ENCODE measurements at places on chromosomes 11 and 22.

DNA sequence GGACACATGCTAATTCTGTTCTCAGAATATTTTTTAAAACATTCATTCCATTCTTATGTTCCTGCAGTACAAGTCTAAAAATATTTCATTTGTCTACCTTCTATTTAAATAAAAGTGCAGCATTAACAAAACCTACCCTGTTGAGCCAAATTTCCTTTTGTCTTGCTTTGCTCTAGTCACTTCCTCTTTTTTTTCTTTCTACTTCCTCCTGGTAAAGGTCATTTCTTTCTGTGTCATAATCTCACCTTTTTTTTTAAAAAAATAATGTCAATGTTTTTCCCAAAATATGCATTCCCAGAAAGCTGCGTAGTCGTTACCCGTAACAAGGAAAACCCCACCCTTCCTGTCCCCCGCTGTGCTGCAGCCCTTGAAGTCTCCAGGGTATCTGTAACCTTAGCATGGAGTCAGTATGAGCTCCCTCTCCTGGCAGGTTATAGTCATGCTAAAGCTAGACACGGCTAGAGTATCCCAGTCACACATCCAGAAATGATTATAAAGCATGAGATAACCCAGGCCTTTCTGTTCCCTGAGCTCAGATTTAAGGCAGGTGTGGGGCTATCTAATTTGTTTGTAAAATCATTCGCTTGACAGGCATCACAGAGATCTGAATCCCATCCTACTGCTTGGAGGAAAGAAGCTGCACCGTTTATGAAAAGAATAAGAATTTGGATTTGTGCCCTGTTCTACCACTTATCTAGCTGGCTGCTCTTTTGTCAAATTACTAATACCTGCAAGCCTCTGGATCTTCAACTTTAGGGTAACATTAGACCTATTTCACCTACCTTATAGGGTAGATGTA, 51.1 kb upstream of the EED start:
- DNase-seq = peak; percentile 47

DNA sequence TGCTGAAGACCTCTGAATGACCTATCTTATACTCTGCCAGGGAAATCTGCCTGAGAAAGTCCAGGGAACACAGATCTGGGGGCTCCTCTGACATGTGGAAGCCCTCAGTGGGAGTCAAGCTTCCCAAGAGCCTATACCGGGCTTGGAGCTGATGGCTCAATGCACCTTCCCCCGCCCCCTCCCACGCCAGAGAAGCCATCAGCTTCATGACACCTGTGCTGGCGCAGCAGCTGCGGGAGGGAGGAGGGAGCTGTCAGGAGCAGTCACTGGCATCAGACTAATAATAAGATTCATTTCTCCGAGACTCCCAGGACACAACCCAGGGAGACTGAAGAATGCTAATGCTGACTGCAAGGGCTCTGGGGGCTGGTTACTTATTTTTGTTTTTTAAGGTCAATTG, 47.8 kb downstream of the SPATA19 start:
- no peak for DNase-seq

GRCh38 chr11:72343006-72343756, 91.2 kb downstream of the CLPB start:
- no peak for DNase-seq

DNA sequence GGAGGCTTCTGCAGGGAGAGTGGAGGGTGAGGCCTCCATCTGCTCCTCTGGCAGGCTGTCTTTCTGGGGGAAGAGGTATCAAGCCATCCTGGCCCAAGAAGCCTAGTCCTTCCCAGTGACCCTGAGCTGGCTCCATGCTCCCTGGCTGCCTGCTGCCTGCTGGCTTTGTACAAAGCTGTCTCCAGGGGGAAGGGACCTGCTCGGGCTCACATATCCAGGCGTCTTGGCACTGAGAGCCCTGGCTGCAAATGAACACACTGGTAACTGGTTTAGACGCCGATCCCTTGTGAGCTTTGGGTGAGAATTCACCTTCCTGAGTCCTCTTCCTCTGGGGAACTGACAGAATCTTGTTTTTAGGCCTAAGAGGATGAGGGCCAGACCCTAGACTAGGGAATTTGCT, 210.3 kb upstream of the ZBED5 start:
- DNase-seq = no peak

- DNase-seq = no peak
Observed at GRCh38 chr11:10304495-10305261, at the start of gene ADM. ADM (plus strand) TSS chr11:10305073; CDS start chr11:10305701, 628 bp downstream.

GRCh38 chr22:30694640-30695350, at the start of gene OSBP2:
OSBP2 (plus strand) TSS chr22:30694874; CDS start chr22:30694910, 36 bp downstream.
- peak; percentile 32 for DNase-seq

GRCh38 chr11:95762534-95762933, 27.0 kb downstream of the FAM76B start:
- no peak for DNase-seq

- no peak for DNase-seq
Observed at GRCh38 chr11:10942620-10943019, 84.8 kb upstream of the ZBED5 start.

- no peak for DNase-seq
Observed at GRCh38 chr11:76592961-76593360, 77.6 kb downstream of the LRRC32 start.

DNA sequence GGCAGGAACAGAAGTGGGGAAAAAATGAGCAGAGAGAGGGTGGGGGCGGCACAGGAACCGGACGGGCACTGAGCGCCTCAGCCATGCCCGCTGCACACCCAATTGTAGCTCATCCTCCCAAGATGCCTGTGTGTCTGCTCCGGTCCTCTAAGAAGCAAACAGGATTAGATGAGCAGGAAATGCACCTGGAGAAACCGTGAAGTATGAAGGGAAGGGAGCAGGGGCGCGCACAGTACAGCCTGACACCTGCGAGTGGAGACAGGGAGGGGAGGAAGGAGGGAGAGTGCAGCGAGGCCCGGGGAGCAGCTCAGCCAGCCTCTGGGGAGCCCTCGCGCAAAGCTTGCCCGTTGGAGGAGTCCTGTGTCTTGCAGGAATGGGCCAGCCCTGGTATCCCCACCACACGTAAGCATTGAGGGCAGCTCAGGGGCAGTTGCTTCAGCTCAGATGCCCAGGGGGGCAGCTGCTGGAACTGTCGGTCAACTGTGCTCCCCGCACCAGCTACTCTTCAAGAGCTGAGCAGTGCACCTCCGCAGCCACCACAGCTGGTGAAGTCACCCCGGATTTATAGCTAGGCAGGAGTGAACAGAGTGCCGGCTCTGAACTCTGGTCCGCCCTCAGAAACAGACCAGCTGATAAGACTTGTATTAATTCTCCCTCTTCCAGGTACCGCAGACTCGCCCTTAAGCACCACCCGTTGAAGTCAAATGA, 7.0 kb downstream of the DNAJB13 start:
- no peak for DNase-seq

GRCh38 chr11:118163494-118163893, 10.9 kb upstream of the SCN4B start:
- no peak for DNase-seq

DNA sequence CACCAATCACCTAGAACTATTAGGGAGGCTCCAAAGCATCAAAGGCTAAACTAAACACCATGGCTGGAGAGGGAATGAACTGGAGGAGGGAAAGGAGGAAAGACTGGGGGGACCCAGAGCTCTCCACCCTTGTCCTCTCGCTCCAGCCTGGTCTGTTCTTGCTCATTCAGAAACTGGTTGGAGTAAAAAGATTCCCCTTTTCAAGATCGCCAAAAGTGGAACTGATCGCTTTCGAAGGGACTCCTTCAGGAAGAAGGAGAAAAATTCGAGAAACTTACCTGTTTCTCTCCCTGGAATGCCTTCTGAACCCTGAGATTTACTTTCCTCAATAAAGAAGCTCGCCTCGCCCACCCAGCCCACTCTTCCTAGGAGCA, 46.9 kb downstream of the OR4D9 start:
- DNase-seq = no peak

- DNase-seq = no peak
Observed at GRCh38 chr11:10401256-10401655, 53.8 kb upstream of the AMPD3 start.

DNA sequence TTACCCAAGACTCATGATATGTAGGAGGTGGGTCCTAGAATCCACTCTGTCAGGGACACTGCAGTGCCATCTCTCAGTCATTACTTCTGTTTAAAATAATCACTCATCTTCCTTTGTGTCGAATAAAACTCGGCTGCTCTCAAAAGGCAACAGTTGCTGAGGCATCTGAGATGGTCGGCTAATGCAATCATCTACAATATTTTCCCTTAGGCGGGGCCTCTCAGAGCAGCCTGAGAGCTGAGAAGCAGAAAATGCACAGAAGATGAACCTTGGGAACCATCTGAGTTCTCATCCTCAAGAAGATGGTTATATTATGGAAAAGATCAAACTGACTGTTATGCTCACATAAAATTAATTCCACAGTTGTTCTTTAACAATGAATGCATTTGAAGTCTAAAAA, 1518.2 kb upstream of the TENM4 start:
- no peak for DNase-seq

GRCh38 chr11:125140233-125140632, 24.3 kb upstream of the PKNOX2 start:
- no peak for DNase-seq

DNA sequence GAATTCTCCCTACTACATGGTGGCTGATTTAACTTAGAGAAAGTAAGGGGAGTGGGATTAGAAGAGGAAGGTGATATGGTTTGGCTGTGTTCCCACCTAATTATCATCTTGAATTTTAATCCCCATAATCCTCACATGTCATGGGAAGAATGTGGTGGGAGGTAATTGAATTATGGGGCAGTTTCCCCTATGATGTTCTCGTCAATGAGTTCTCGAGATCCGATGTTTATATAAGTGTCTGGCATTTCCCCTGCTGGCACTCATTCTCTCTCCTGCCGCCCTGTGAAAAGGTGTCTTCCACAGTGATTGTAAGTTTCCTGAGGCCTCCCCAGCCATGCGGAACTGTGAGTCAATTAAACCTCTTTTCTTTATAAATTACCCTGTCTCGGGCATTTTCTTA, 169.3 kb downstream of the CASP12 start:
- DNase-seq = no peak

DNA sequence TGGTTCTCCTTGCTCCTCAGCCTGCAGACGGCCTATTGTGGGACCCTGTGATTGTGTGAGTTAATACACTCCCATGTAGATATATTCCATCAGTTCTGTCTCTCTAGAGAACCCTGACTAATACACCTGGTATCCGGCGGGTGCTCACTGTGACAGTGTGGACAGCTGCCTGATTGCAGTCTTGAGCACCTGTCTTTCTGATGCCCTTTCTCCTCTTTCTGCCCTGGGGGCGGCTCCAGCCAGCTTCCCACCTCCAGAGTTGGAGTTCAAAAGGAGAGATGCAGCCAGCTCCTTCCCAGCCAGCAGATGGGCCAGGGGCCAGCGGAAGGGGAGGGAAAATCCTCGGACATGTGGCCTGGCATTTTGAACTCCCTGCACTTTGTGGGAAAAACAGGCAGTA, 15.0 kb downstream of the SMIM38 start:
- DNase-seq = no peak

GRCh38 chr22:44574640-44575380, 76.8 kb upstream of the RTL6 start:
- no peak for DNase-seq

GRCh38 chr22:39556970-39557841, 13.3 kb upstream of the CACNA1I start:
- no peak for DNase-seq

DNA sequence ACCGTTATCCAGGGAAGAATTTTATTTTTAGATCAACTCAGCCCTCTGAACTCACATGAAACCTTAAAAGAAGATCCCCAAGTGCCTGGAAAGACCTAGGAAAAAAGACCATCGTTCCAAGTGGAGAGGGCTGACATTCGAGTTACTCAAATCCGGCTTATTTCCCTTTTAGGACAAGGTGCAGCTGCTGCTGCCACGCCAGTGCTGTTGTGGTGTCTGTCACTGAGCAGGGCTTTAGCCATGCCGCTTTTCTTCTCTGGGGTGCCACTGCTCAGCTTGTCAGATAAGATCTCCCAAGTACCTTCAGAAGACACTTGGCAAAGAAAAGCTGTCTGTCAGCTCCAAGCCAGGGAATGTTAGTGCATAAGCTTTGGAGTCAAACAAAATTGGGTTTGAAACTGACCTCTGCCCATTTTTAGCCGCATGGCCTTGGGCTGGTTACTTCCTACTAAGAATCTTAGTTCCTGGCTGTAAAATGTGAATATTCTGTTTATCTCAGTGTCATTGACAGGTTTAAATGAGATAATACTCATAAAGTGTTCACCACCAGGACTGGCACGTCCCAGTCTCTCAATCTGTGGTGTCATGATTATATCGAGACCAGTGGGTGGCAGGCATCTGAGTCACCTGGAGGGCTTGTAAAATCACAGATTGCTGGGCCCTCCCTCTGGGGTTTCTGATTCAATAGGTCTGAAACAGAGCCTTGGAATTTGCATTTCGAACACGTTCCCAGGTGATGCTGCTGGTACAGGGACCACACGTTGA, 117.5 kb downstream of the PKNOX2 start:
- no peak for DNase-seq

GRCh38 chr11:87736928-87737327, 438.3 kb downstream of the RAB38 start:
- no peak for DNase-seq

GRCh38 chr11:57680552-57680874, 12.6 kb downstream of the ZDHHC5 start:
- no peak for DNase-seq

- no peak for DNase-seq
Observed at GRCh38 chr11:107666911-107667613, 44.8 kb downstream of the SLN start.

GRCh38 chr11:94923004-94923334, 50.4 kb downstream of the CWC15 start:
- no peak for DNase-seq

GRCh38 chr22:22906907-22907550, 19.4 kb downstream of the IGLL5 start:
- DNase-seq = no peak

GRCh38 chr22:32527756-32528155, 53.1 kb downstream of the FBXO7 start:
- DNase-seq = no peak

- no peak for DNase-seq
Observed at GRCh38 chr11:104422324-104422944, 258.5 kb upstream of the PDGFD start.

DNA sequence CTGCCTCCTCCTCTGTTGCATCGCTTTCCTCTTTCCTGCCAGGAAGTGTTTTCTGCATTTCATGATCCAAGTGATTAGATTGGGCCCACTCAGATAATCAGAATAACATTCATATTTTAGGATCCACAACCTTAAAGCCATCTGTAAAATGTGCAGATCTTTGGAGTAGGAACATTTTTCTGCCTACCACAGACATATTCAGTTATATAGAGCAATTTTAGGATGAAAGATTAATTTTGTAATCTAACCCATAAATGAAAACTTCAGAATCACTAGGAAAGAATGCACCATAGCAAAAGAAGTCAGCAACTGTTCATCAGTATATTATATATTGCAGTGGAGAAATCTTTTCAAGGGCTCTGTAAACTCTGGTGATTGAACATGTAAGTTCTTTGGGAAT, 659.9 kb upstream of the LUZP2 start:
- DNase-seq = no peak

- no peak for DNase-seq
Observed at GRCh38 chr22:18048441-18048898, 24.1 kb upstream of the MICAL3 start.

- DNase-seq = no peak
Observed at GRCh38 chr22:37254867-37255233, 10.8 kb upstream of the RAC2 start.

- no peak for DNase-seq
Observed at GRCh38 chr11:128146926-128147605, 440.3 kb downstream of the ETS1 start.

Measured in GM12892 (cell line).